ENCODE measurements at places on chromosomes 4 and X.

DNA sequence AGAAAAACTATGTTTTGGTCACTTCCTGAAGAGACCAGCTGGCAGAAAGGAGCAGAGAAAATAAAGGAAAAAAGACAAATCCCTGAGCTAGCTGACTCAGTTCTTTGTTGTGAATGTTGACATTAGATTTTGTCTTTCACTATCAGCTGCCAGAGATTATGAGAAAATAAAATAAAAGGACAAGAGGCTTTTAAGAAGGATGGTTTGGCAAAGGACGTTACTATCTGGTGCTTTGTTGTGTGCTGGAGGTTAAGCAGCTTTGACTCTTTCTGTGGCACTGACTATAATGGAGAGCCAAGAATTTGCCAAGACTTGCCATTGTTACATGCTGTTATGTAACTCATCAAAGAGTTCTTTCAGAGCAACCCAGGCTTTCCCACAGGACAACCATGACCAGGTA, 12.1 kb downstream of the ASB5 start:
- DNase-seq = no peak

DNA sequence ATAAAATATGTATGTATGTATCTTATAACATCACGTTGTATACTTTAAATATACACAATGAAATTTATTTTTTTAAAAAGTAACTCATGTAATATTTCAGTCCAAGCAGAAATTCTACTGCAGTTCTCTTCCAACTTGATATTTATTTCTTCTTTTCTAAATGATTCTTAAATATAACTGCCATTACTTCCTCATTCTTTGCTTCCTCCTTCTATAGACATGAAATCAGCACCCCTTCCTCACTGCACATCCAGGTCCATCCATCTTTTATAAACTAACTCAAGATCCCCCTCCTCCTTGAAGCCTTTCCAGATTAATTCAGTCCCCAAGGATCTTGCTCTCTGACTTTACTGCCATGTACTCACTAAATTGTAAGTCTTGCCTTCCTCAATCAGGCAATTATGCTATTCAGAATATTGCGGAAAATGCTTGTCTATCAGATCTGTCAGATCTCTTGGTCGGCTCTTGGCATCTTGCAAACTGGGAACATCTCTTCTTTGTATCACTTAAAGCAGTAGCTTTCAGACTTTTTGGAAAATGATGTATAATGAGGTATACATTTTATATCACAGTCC, 3.7 kb downstream of the GPRIN3 start:
- DNase-seq = no peak

DNA sequence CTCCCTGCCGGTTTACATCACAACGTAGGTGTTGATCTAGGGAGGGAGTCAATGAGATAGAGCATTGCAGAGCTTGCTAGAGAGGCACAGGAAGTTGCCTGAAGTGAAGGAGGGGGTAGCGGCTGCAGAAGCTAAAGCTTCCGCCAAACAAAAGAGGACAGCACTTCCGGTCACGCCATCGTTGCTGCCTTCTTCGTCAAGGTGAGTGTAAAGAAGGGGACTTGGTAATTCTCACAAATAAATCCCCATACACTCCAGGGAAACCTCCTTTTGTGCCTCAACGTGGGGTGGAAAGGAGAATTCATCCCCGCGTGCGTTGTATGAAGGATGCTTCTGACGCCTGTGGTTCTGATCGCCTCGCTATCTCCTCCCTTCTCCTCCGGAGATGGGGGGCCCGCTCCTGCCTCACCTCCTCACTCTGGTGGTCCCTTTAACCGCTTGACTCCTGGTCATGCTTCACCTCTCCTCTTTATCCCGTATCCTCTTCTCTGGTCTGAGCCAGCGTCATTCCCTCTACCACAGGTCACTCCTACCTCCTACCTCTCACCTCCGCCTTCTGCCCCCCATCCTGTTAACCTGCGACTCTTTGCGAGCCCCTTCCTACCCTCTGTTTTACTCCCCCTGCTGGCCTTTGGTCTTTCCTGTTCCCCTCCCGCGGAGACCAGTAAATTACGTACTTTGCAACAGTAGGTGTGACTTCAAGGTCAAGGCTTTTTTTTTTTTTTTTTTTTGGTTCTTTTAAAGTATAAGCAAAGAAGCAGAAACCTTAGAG, 59.9 kb downstream of the GSPT2 start:
- no peak for DNase-seq

GRCh38 chr4:154559494-154560418, 3.1 kb upstream of the FGB start:
- no peak for DNase-seq

DNA sequence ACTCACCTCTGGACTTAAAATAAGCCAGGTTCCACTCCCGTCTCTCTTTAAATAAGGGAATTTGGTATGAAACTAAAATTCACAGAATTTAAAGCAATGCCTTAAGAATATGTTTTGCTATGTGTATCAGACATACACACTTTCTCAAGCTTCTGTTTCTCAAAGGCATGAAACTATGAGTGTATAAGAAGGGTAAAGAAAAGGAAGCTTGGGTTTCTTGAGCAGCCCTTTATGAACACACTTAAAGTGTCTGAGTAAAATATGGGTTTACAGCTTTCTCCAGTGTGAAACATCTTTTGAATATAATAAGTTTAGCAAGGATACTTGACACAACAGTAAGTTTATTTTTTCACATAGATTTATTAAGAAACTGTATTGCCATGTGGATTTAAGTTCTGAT, 370.5 kb downstream of the TMA16 start:
- no peak for DNase-seq

GRCh38 chr4:75718529-75718928, 5.8 kb upstream of the USO1 start:
- DNase-seq = no peak

GRCh38 chr4:53040459-53040815, 178.3 kb downstream of the RASL11B start:
- DNase-seq = no peak

- no peak for DNase-seq
Measured at GRCh38 chrX:74179990-74180389, 124.0 kb upstream of the ZCCHC13 start.

DNA sequence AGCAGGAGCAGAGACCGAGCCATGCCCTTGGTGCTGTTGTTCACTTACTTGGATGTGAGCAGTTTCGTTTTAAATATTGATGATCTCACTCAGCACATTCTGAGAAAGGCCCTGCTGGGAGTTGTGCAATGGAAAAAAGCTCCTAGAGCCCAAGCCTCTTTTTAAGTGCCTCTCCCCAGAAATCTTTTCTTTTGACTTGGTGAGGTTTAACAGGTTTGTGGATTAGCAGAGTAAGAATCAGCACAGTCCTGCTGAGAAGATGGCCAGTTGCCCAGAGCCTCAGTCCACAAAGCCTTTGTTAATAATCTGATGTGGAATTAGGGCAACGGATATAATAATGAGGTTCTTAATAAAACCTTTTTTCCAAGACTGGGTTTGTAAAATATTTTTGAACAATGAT, 157.5 kb upstream of the ATP6AP2 start:
- no peak for DNase-seq
